ENCODE measurements at places on chromosomes 7 and 10. TPM values are rescaled to one million over a fixed set of nuclear protein-coding genes. Genes with fewer than 3 reads are reported as not detected.

DNA sequence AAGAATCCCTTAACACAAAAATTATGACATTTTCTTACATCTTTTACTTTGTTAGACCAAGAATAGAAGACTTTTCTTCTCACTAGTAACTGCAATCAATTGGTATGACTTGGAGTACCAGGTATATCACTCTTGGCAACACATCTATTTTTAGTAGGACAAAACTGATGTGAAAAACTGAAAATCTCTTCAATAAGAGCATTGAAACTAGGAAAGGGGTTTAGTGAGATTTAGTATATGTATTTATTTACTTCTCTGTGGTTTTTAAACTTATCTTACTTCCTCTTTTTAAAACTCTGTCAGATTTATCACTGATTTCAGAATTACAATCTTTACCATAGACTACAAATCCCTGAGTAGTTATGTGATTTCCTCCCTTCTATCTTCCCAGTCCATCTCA lies 366.2 kb downstream of the PCDH15 start:
- H3K36me3 ChIP-seq = no peaks in the 10 kb centered on the region
- H3K4me3 ChIP-seq = no peak overlapping the region
- H3K27me3 ChIP-seq = no peaks in the 10 kb centered on the region
- DNase-seq = no peak
- H3K27ac ChIP-seq = no peak overlapping the region

- no peak overlapping the region for H3K4me3 ChIP-seq
- no peaks in the 10 kb centered on the region for H3K27me3 ChIP-seq
- H3K4me1 ChIP-seq = no peaks in the 10 kb centered on the region
- H3K27ac ChIP-seq = no peak overlapping the region
- no peaks in the 10 kb centered on the region for H3K36me3 ChIP-seq
Observed at GRCh38 chr7:36192053-36192824, 39.2 kb downstream of the EEPD1 start.

- H3K36me3 ChIP-seq = peaks cover 84% of the 10 kb centered on the region
- peaks cover 26% of the 10 kb centered on the region for H3K4me1 ChIP-seq
- H3K27ac ChIP-seq = no peak overlapping the region
- H3K27me3 ChIP-seq = no peaks in the 10 kb centered on the region
Observed at GRCh38 chr10:38016354-38016753, 5.9 kb downstream of the ZNF33A start.

PKD2L1 gene
- not detected for total RNA-seq

DNA sequence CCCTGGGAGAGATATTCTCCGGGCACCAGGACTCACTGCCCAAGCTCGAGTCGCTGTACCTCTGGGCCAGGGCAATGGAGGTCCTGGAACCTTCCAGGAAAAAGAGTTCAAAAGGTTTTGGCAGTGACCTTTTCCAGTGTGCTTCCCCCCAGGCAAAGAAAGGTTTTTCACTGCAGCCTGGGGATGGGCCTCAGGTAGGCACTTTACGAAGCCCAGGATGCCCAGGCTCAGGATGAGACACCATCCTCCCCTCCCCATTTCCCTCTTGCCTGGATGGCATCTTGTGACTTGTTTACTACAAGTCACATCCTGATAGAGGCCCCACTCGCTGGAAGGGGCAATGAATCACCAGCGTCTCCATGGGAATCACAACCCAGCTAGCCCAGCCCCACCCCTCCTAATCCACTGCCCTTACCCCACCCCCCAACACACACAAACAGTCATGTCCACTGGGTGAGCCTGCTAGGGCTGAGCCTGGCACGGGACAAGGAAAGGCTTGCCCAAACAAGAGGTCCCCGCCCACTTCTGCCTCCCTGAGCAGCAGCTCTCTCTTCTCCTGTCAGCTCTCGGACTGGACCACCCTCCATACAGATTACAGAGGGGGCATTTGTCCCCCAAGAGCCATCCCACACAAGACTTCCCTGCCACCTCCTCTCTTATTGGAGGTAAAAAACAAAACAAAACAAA lies 93.8 kb upstream of the SMNDC1 start:
- peaks cover 14% of the 10 kb centered on the region for H3K4me1 ChIP-seq
- H3K4me3 ChIP-seq = no peak overlapping the region
- DNase-seq = no peak
- no peak overlapping the region for H3K27ac ChIP-seq
- H3K36me3 ChIP-seq = no peaks in the 10 kb centered on the region

ADIRF gene
- not detected for total RNA-seq

DNA sequence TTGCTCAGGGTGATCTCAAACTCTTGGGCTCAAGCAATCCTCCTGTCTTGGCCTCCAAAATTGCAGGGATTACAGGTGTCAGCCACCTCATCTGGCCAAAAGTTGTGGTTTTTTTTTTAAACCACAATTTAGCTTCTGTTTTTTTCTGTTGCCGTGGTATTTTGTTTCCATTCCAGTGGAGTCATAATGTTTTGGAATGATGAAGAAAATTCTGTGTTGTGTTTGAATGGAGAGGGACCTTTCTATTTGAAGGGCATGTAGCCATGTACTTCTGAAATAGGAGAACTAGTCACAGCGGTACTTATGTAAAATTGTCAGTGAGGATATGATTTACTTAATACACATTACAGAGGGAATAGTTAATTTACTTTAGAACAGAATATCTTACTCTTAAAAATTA lies 201.3 kb downstream of the ARL4A start:
- no peaks in the 10 kb centered on the region for H3K36me3 ChIP-seq
- H3K4me3 ChIP-seq = no peak overlapping the region
- no peaks in the 10 kb centered on the region for H3K27me3 ChIP-seq
- H3K27ac ChIP-seq = no peak overlapping the region
- no peak for DNase-seq

EVX1 gene
- total RNA-seq = not detected

DNA sequence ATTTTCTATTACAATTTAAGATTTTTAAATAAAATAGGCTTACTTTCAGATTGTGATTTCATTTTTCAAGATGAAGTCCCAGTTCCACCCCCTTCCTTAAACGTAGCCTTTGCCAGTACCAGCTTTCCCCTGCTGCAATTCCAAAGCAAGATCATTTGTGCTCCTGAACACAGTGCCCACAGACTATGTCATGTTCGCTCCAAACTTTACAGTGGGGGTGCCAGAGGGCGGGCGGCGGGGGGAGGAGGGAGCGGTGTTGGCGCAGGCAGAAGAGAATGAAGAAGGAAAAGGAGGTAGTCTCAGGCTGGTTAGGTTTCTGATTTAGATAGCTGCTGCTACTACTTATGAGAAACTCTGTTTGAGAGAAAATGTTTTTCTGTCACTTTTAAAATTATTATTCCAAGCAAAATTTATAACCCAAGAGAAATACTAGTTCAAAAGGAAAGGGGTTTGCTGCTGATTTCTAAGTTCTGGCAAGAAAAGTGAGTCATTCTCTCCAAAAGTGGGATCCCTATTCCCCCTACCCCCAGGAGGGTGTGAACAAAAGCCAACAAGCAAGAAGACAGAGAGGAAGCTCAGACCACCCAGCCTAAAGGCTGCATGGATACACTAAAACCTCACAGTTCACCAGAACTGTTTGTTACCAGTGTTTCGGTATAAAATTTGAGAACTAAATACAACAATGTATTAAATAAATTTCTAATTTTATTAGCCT lies 109.6 kb downstream of the SRPK2 start:
- no peak overlapping the region for H3K27ac ChIP-seq
- H3K4me1 ChIP-seq = peaks cover 4% of the 10 kb centered on the region
- no peak overlapping the region for H3K4me3 ChIP-seq
- peaks cover 2% of the 10 kb centered on the region for H3K36me3 ChIP-seq

COX19 gene
- 20.1 TPM for total RNA-seq

KCND2 gene
- total RNA-seq = not detected

BLNK gene
- not detected for total RNA-seq

SNX10 gene
- 28.1 TPM for total RNA-seq

ARID5B gene
- total RNA-seq = 41.2 TPM

DNA sequence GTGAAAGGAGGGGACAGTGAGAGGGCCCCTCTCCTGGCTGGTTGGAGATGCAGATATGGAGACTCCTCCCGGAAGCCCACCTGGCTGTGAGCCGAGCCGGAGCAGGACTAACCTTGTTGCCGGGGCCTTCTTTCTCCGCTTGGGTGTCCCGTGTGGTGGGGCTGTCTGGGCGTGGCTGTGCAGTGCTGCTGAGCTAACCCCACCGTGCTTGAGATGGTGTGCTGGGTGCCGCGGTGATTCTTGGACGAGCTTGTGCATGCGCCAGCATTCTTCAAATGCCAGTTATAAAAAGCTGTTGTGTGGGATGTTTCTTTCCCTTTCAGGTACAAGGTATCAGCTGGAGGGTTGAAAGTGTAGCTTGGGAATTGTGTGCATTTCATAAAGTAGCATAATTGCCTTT lies 48.8 kb downstream of the DAGLB start:
- H3K36me3 ChIP-seq = peaks cover 36% of the 10 kb centered on the region
- no peak overlapping the region for H3K27ac ChIP-seq
- DNase-seq = no peak
- H3K4me1 ChIP-seq = peaks cover 35% of the 10 kb centered on the region
- H3K27me3 ChIP-seq = no peaks in the 10 kb centered on the region
- no peak overlapping the region for H3K4me3 ChIP-seq

ODAD2 gene
- total RNA-seq = not detected

GRCh38 chr10:72659694-72660093 lies 32.2 kb upstream of the MCU start:
- H3K36me3 ChIP-seq = no peaks in the 10 kb centered on the region
- no peak overlapping the region for H3K4me3 ChIP-seq
- H3K4me1 ChIP-seq = no peaks in the 10 kb centered on the region
- no peak for DNase-seq

All from activated CD4-positive, alpha-beta T cell treated with anti-CD3 and anti-CD28 coated beads, Interleukin-2, amount 10 ng/mL, durations not matched to agents 7 days and 5 days (primary cell).